ENCODE measurements at places on chromosomes 3 and 15. TPM values are rescaled to one million over a fixed set of nuclear protein-coding genes. Genes with fewer than 3 reads are reported as not detected.

GRCh38 chr3:67241084-67241483 lies 243.0 kb downstream of the KBTBD8 start:
- DNase-seq: no peak

GRCh38 chr15:34768530-34768929 lies 13.7 kb upstream of the GJD2 start:
- DNase-seq: no peak

DNA sequence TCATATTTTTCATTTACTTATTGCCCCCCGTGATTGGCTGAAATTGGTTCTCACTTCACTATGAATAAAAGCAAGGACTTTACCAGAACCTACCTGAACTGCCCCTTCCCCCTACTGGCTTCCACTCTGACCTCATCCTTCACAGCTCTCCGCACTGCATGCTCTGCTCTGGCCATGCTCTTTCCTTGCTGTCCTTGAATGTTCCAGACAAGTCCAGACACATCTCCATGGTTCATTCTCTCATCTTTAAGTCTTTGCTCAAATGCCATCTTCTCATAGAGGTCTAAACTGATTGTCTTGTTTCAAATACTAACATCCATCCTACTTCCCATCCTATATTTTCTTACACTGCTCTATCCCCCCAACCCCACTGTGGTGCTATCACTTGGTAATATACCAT lies 129.4 kb downstream of the CHST2 start:
- DNase-seq: no peak

DNA sequence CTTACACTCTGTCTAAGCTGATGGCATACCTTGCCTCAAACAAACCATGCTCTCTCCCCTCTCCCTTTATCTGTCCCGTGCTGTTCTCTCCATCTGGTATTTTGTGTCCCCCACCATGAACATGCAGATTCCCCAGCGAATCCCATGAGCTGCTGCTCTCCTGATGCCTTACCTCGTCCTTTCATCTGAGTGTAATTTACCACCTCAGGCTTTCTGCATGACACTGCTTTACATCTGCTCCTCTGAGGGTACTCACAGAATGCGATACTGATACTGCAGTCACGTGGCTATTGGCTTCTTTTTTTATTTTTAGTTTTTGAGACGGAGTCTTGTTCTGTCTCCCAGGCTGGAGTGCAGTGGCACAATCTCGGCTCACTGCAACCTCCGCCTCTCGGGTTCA lies 341.7 kb downstream of the PTPRG start:
- DNase-seq: no peak

GRCh38 chr15:57406062-57406772 lies 29.9 kb downstream of the CGNL1 start:
- DNase-seq: no peak

DNA sequence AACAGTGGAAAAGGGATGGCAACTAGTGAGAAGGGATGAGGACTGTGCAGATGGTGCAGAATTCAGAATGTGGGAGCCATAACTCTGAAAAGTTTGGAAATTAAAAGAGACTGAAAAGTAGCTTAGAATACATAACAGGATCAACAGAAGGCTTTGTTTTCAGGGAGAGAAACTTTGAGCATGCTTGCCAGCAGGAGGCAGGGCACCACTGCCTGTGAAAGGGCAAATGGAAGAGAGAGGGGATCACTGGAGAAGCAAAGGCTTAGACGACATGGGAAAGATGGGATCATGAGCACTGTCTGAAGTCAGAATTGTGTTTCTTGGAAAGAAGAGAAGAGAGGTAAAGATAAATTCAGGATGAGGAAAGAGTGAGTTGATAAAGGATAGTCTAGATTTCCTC lies 99.6 kb downstream of the ABI3BP start:
- peak; percentile 59 for DNase-seq

DNA sequence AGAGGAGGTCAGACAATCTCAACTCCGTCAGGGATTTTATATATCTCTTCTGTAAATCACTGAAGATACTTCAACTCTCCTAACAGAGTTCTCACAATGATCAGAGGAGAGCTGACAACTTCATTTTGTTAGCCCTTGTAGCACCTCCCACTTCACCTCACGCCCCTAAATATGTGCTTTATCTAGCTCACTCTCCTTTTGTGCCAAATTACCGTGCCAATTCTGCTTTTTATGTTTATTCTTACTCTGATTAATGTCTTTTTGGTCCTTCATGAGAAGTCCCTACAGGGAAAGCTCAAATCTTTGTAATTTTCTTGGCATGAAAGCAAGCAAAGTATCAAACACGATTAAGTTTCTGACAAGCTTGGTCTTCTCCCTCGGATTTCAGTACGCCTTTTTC lies 636.1 kb upstream of the NAALADL2 start:
- no peak for DNase-seq

DNA sequence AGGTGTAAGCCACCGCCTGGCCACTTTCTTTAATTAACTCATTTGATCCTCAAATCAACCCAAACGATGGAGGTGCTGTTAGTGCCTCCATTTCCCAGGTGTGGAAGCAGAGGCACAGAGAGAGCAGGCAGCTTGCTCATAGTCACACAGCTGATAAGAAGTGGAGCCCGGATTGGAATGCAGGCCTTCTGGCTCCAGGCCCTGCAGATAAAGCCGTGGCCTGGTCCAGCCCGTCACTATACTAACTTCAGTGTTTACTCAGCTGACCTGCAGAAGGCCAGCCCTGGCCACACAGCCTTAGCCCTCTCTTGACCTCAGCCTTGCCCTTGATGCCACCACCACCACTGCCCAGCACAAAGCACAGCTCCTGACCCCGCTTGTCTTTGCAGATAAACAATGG lies 116.7 kb downstream of the NUP210 start:
- peak; percentile 25 for DNase-seq

- no peak for DNase-seq
Observed at GRCh38 chr15:65829130-65829764, 37.2 kb upstream of the DENND4A start.

- no peak for DNase-seq
Observed at GRCh38 chr3:23698652-23699313, 107.0 kb upstream of the UBE2E1 start.

GRCh38 chr3:11711876-11712275 lies 68.2 kb upstream of the VGLL4 start:
- DNase-seq: no peak

DNA sequence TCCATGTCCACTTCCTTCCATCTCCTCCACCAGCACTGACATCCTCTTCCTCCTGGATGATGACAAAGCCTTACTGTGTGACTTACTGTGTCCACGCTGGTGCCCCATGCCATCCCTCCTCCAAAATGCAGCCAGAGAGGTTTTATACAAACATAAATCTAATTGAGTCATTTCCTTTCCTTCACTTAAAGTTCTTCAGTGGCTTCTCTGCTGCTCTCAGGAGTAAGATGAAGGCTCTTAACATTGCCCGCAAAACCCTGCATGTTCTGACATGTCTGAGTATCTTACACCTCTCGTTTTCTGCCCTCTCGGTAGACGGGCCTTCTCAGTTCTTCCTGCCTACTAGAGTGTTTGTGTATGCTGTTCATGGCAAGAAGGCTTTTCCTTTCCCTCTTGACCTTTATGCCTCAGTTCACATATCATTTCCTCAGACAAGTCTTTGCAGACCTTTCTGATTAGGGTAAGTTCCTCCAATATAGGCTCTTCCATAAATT lies 175.5 kb downstream of the CFAP20DC start:
- DNase-seq: peak; percentile 85

DNA sequence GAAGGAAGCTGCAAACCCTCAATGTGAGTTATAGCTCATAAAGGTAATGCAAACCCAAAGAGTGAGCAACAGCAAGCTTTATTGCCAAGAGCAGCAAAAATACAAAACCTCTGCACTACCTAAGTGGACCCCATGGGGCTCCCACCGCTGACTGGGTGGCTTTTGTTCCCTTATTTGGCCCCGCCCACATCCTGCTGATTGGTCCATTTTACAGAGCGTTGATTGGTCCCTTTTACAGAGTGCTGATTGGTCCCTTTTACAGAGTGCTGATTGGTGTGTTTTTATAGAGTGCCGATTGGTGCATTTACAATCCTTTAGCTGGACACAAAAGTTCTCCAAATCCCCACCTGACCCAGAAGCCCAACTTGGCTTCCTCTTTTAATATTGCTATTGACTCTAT lies 154.5 kb upstream of the NSMCE3 start:
- no peak for DNase-seq

DNA sequence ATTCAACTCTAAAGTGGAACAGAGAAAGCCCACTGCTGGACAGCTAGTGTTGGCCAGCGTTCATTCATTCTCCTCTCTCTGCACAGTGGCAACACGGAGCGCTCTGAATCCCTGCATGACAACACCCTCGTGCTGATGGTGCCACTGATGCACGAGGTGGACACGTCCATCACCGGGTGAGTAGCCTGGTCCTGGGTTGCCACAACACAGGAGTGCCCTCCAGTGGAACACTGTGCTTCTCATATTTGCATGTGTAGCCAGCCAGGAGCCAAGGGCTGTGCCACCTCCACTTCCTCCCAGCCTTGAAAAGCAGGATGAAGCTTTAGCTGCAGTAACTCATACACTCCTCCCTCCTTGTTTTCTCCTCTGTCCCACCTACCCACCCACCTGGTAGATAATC lies 120.0 kb upstream of the CTDSPL start:
- peak; percentile 77 for DNase-seq

- DNase-seq: peak; percentile 38
Observed at GRCh38 chr3:150324788-150325187, 83.3 kb upstream of the TSC22D2 start.

DNA sequence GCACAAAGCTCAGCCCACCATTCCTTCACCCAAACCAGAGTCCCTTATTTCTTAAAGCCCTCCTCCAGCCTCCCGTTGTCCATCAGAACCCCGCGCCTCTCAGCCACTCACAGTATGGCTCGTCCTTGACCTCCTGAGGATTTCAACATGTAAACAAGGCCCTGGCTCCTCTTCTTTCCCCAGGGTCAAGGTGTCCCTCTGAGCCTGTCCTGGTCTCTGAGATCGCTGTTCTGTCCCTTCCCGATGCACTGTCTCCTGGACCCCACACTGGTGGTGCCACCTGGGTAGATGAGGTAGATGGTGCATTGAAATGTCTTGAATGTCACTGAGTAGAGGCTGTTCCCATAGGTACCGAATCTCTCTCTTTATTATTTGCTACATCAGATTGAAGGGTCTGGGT lies 32.9 kb downstream of the MEX3B start:
- no peak for DNase-seq

DNA sequence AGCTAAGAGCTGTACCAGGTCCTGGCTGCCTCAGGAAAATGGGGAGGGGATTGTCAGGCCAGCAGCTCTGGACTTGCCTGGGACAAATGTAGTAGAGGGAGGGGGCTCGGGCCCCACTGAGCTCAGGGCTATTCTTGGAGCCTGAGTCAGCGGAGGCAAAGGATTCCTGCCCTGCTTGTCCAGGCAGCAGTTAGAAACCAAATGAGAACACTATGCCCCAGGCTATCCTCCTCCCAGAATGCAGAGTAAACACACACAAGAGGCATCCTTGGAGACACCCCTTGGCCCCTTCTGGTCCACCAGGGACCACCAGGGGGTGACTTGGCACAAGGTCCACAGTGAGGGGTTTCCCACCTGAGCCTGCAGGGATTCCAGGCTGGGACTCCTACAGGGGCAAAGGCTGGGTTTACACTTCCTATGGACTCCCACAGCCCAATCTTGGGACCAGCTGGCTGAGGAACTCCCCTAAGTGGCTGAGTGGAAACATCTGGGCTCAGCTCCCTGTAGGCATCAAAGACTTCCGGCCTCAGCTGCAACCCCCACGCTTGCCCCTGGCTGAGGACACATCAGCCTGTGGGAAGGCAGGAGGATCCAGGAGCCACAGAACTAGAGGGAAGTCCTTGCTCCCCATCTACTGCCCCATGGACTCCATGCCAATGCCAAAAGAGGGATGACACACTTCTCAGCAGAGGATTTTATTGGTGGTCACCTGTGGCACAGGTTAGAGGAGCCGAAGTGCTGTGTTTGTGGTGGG lies 3.4 kb upstream of the COL7A1 start:
- DNase-seq: peak; percentile 99

DNA sequence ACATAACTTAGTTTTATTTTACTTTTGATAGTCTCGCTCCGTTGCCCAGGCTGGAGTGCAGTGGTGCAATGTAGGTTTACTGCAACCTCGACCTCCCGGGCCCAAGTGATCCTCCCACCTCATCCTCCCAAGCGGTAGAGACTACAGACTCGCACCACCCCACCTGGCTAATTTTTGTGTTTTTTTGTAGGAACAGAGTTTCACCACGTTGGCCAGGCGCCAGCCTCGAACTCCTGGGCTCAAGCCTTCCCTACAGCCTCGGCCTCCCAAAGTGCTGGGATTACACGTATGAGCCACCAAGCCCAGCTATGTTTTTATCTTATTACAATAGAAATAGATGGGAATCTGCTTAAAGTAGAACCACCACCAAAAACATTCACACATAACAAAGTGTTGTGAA lies 2.9 kb downstream of the RNU5A-1 start:
- no peak for DNase-seq

Gene PYGO1
- 18.0 TPM for total RNA-seq

Gene SLC28A2
- not detected for total RNA-seq

Gene LSAMP
- total RNA-seq: 3.3 TPM

Gene PARP15
- total RNA-seq: 3.2 TPM

Gene BCHE
- not detected for total RNA-seq

Gene IMPG2
- 0.36 TPM for total RNA-seq

Gene CYP1A2
- not detected for total RNA-seq

Data from osteoblast (primary cell).